ENCODE measurements at places on chromosomes 11 and 22. TPM values are rescaled to one million over a fixed set of nuclear protein-coding genes. Genes with fewer than 3 reads are reported as not detected.
A peak's percentile ranks its signal among the peaks of the same experiment; 100 is the strongest.

CALCB gene
- total RNA-seq = not detected

SEZ6L gene
- total RNA-seq = not detected

NXPE4 gene
- total RNA-seq = not detected

SYT7 gene
- not detected for total RNA-seq

TBC1D22A gene
- total RNA-seq = 9.0 TPM

INTS4 gene
- 52.5 TPM for total RNA-seq

MUS81 gene
- total RNA-seq = 23.7 TPM

OR5P2 gene
- 0.28 TPM for total RNA-seq

FXYD2 gene
- not detected for total RNA-seq

HTATIP2 gene
- 7.2 TPM for total RNA-seq

DNA sequence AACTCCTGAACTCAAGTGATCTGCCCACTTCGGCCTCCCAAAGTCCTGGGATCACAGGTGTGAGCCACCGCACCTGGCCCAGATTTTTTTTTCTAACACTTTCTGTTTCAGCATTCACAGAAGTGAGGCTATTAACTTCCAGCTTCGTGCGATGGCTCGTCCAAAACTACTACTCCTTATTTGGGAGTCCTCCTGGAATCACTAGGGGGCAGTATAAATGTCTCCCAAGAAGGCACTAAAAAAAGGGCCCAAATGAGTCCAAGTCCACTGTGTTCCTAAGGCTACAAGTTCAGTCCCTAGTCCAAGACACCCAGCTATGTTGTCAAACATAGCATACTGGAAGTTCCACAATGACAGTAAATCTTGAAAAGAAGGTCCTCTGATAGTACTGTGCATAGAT is 63.2 kb upstream of the BIRC3 start:
- DNase-seq = no peak

DNA sequence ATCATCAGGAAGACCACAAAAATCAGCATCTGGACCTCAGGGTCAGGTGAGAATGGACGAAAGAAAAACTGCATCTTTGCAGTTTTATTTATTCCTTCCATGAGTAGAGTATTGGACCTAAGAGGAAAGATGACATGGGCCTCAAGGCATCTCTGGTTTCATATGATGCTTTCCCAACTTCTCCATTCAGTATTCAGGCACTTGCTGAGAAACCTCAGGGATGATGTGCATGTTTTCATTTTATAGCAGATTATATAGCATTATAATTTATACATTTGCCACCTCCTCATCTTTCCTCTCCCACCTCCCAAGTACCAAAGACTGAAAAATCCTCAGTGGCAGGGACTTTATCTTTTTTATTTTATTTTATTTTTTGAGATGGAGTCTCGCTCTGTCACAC is at the start of gene OR10V1:
OR10V1 (minus strand) TSS at position 101 of the 400 bp plus-strand sequence; CDS start at position 101, 0 bp downstream.
- no peak for DNase-seq

- DNase-seq = no peak
Observed at GRCh38 chr11:47991894-47992293, 11.5 kb downstream of the PTPRJ start.

DNA sequence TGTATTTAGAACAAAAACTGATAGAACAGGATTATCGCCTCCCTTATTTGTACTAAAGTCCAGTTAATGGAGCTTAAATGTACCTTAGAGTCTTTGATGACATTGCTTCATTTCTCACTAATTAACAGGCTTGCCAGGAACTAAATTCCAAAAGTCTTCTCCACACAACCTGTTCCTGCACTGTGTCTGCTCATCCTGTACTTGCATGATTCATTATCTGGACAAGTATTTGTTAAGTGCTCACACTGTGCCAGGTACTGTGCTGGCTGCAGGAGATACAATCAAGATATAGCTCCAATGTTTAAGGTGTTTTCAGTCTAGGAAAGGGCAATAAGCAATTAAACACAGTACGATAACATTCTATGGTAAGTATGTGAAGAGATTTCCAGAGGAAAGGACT is 485.9 kb upstream of the TENM4 start:
- no peak for DNase-seq

DNA sequence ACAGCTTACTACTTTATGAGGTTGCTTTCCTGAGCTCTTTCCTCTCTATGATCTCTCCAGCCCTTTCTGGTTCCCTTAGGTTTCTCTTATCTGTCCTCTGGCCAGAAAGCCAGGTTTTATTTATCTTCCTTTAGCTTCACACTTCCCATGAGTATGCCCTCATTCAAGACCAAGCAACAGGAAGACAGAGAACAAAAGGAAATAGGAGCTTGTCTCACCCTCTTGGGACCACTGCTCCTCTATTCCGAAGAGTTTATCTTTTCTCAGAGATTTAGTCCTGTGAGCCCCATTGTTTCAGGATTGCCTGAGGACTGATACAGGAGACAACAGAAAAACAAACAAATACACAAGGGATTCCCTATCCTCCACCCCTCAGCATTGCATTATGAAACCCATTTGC is 62.4 kb upstream of the CCDC179 start:
- no peak for DNase-seq

DNA sequence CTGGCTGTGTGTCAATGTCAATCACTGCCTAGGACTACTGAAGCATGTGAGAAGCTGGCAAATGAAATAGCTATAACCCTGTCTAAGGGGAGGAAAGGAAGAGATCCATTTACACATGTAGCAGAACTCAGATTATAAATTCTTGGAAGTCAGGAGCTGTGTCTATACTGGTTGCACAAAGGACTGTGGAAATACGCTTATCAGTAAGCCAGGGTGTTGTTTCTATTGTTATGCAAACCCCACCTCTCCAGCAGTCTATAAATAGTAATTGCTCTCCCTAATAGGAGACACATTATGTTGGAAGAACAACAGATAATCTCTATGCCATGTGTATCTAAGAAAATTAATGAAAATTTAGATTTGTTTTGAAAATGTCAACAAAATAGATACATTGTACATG is 693.4 kb upstream of the CCDC90B start:
- DNase-seq = no peak

- no peak for DNase-seq
Observed at GRCh38 chr11:64409278-64409677, 50.3 kb downstream of the RPS6KA4 start.

- DNase-seq = no peak
Observed at GRCh38 chr11:124778281-124778680, 16.2 kb upstream of the ESAM start.

DNA sequence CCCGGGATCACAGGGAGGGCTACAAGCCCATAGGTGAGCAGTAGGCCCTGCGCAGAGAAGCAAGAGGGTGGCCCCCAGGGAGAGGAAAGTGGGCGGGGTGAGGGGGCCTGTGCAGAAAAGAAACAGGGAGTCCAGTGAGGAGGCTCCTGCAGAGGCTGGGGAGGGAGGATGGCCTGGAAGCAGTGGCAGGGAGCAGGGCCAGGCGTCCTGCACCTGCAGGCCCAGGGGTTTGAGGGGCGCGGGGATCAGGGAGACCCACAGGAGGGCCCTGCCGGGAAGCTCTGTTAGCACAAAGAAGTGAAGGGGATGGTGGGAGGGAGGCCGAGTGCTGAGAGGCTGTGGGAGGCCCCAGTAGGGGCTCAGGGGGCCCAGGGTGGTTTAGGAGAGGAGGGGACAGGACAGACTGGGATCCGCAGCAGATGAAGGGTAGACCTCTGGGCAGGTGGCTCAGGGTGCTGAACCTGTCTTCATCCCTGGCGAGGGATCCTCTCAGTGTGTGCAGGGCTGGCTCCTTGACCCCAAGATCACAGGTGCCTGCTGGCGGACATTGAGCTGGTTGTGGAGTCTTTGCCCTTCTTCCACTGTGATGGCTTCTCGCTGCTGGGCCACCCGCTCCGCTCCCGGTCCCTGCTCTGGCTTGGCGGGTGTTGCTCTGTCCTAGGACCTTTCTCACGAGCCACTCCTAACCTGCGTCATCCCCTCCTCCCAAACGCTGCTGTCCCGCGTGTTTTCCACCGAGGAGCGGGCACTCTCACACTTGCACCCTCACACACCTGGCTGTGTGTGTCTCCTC is 31.8 kb upstream of the CELSR1 start:
- no peak for DNase-seq

- no peak for DNase-seq
Observed at GRCh38 chr11:69894181-69894611, 75.0 kb upstream of the FGF3 start.

DNA sequence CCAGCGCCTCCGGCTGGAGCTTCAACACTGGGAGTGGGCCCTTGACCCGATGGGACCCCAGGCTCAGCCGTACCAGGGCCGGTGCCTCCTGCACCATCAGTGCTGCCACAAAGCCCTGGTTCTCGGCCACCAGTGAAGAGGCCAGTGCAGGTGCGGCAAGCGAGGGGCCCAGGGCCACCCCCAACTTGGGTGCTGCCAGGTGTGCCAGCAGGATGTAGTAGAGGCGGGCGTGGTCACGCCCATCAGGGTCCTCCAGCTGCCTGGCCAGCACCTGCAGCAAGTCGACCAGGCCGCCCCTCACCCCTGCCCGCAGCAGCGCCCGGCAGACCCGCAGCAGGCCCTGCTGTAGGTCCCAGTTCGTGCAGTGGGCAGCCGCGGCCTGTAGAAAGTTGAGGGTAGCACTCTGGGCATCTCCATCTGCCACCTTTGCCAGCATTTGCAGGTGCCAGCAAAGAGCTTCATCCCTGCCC is 2.3 kb downstream of the AP5B1 start:
- no peak for DNase-seq

DNA sequence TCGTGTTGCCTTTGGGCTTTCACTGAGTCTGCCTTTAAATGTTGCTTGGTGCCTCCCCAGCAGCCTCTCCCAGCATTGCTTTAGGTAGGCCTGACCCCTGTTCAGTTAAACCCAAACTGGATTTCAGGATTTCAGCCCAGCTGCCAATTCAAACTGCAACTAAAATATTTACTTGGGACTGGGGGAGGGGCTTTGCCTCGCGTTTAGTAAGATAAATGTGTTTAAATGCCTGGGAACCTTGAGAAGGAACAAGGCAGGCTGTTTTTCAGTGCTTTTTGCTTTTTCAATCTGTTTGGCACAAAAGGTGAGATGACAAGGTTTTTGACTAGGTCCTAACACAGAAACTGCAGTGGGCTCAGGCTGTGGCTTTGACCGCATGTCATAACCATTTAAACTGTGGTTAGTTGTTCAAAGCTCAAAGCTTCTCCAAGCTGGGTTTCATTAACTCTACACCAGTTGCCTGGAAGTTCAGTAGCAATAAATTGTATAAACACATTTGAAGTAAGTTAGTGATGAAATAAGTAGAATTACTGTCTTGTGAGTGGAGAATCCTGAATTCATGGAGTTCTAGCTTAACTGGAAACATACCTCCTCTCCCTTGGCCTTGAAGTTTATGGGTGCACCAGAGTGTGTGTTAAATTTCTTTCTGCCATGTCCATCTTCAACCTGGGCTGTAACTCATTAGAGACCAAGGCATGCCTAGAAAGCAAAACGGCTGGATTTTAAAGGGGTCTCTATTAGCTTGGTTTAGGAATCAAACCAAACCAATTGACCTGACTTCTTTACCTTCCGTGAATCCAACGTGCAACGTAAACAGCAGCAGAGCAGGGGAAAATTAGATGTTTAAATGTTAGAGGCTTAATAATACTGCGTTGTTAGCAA is 3.6 kb downstream of the PKNOX2 start:
- peak; percentile 88 for DNase-seq

- DNase-seq = no peak
Observed at GRCh38 chr11:75150879-75151278, at the start of gene SLCO2B1. SLCO2B1 (plus strand) TSS chr11:75151107; CDS start chr11:75151382, 275 bp downstream.

- peak; percentile 52 for DNase-seq
Observed at GRCh38 chr11:8766043-8766987, 83.7 kb downstream of the RPL27A start.

Data from IMR-90 (cell line).